Thymus (tissue), 14 donors: ENCODE measurements at places on chromosomes 5 and 9. TPM values are rescaled to one million over a fixed set of nuclear protein-coding genes. Genes with fewer than 3 reads are reported as not detected.

The DBH gene
- 0.25 TPM for polyA plus RNA-seq

DNA sequence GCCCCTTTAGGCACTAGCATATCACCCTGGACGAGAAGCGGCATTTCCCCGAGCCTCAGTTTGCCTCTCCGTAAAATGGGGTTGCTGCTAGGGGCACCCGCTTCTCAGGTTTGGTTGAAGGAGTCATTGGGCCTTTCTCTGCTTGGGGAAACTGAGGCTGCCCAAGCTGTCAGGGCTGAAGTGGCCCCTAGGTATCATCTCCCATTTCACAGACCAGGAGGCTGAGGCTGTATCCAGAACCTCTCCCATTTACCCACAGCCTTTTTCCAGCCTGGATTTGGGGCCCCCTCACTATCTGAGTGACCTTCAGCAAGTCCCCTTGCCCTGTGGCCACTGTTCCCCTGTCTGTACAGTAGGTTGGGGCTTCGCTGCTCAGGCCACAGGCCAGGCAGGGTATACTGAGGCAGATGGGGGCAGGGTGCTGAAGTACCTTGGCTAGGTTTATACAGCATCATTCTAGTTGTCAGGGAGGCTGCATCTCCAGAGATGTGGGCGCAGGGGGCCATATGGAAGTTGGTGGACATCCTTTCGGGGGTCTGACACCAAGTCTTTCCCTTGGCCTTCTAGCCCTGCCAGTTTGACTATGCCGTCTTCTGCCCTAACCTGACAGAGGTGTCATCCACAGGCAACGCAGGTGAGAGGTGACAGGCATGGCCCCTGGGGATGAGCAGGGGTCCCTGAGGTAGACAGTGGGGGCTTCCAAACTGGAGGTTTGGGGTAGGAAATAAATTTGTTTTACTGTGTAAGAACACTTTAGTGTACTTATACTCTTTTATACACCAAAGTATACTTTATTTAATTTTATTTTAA, 7.9 kb downstream of the FPGS start:
- no peak for DNase-seq

- no peak for DNase-seq
Observed at GRCh38 chr5:90685425-90686022, 126.9 kb downstream of the ADGRV1 start.

DNA sequence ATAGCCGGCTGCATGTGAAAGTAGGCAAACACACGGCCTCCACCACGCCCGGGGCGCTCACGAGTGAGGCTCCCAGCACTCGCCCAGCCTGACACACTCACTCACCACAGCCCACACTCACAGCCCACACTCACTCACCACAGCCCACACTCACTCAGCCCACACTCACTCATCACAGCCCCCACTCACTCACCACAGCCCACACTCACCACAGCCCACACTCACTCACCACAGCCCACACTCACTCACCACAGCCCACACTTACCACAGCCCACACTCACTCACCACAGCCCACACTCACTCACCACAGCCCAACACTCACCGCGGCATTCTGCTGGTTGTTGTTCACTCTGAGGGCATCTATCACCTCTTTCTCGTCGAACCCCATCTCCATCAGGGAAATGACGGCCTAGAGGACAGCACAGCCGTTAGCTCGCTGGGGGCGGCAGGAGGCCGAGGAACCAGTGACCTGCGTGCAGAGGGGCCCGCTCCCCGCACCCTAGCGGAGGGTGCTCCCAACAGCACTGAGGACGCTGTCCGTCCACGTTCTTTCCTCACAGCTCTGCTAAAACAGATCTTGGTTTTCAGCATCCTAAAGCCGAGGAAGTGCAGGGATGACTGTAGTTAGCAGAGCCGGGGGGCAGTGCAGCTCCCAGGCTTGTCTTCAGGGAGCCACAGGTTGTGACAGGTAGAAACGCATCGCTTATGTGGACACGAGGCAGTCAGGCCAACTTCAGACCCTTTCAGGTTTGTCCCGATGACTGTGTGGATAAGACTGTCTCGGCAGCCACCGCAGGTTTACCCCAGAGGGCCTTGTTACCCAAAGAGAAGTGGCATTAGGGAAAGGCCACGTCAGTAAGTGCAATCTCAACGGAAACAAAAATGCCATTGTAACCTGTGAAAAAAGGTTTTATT, 21.6 kb downstream of the UBAC1 start:
- DNase-seq = no peak

The BRD8 gene
- 75.3 TPM for polyA plus RNA-seq

The PCDHB4 gene
- 0.34 TPM for polyA plus RNA-seq

The SLC4A9 gene
- polyA plus RNA-seq = 0.07 TPM

The HAVCR2 gene
- 21.5 TPM for polyA plus RNA-seq

The BTNL3 gene
- 0.14 TPM for polyA plus RNA-seq
